Activated CD8-positive, alpha-beta T cell treated with anti-CD3 and anti-CD28 coated beads, Interleukin-2, amount 10 ng/mL, durations not matched to agents 7 days and 5 days (primary cell): ENCODE measurements at places on chromosomes 12 and 14. TPM values are rescaled to one million over a fixed set of nuclear protein-coding genes. Genes with fewer than 3 reads are reported as not detected.

The LRRC43 gene
- total RNA-seq = not detected

The GYS2 gene
- not detected for total RNA-seq

- no peak for DNase-seq
Measured at GRCh38 chr12:121238086-121238485, 28.2 kb downstream of the P2RX4 start.

- no peak for DNase-seq
Measured at GRCh38 chr12:46693034-46693433, 132.8 kb downstream of the SLC38A4 start.

- DNase-seq = no peak
Measured at GRCh38 chr12:48875944-48876515, 10.4 kb upstream of the RND1 start.

GRCh38 chr14:87994974-87995373 lies 2.0 kb upstream of the GALC start:
- DNase-seq = peak; percentile 46
